HuH-7.5 (cell line): ENCODE measurements at places on chromosomes 12 and 14.

DNA sequence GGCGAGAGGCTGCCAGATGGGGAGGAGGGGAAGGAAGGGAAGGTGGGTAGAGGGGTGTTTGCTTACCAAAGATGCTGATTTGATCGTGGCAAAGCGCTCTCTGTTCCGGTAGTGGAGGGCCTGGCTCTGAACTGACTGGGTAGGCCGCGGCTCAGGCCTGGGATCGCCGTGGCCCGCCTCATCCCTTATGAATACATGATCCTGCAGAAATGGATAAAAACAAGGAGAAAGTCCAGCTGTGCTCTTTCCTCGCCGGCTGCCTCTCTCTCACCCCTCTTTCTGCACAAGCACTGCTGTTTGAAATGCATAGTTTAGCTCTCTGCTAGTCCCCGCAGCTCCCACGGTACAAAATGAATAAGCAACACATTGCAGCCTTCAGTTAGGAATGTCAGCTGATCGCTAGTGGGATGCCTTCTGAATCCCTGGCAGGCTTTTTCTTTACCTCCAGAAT lies 53.8 kb downstream of the PEBP1 start:
- no peak for DNase-seq

- DNase-seq, result no peak
Measured at GRCh38 chr12:124862768-124863415, 772 bp downstream of the SCARB1 start.

DNA sequence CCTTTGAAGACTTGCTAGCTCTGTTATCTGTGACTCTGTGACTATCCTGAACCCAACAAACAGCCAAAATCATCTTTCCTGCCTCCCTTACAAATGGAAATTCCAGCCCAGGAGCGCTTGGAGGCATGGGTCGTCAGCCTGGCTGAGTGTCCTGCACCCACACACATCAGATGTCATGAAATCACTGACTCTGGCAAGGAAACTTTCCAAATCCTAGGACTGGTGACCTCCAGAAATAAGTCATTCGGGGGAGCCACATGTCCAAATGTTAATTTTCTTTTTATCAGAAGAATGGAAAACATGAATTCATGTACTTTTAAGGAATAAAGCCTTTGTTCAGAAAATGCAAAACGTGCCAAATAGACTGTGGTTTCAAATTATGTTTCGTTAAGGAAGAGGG lies 96.3 kb upstream of the EVL start:
- DNase-seq, result no peak

DNA sequence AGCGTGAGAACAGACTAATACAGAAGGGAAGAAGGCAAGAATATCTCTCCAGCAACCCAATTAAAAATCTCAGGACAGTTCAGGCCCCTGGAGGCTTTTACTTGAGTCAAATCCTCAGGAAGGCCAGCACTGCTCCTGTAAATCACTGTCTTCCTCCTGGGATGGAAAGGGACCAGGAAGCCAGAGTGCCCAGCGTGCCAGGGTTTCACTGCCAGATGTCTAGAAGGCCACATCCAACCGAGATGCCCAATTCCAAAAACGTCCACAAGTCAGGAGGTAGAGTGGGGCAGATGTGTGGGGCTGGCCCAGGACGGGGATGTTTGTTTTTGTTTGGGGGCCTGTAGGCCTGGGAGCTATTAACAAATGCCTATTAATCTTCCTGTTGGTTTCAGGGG lies 332.0 kb downstream of the MED13L start:
- DNase-seq, result no peak

GRCh38 chr12:68482660-68483059 lies 128.0 kb upstream of the RAP1B start:
- DNase-seq, result no peak

DNA sequence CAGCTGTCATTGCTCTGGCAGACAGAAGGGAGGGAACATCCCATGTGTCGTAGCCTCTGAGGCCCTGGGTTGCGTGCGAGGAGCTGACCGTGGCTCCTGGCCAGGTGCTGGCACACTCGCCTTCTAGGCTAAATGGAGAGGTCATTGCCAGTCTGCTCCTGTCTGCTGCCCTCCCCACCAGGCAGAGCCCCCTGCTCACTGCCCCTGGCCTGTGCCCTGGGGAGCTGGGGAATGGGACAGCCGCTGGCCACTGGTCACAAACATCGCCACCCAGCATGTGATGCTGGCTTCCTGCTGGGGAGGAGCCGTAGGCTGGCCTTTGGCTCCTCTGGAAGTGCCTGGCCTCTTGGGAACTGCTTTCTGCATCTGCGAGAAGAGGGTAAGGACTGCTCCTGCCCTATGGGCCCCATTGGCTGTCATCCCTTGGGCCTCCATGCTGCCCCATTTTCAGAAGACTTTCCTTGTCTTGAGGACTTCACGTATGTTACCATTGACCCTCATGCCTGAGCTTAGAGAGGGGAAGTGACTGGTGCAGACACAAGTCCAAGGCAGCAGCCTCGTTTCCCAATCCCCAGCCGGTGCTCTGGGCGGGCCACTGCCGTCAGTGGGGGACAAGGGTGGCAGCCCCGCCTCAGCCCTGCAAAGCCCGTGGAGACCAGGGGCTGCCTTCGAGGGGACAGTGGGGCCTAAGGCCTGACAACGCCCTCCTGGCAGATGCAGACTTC lies 2.0 kb upstream of the TNFAIP2 start:
- DNase-seq, result no peak

DNA sequence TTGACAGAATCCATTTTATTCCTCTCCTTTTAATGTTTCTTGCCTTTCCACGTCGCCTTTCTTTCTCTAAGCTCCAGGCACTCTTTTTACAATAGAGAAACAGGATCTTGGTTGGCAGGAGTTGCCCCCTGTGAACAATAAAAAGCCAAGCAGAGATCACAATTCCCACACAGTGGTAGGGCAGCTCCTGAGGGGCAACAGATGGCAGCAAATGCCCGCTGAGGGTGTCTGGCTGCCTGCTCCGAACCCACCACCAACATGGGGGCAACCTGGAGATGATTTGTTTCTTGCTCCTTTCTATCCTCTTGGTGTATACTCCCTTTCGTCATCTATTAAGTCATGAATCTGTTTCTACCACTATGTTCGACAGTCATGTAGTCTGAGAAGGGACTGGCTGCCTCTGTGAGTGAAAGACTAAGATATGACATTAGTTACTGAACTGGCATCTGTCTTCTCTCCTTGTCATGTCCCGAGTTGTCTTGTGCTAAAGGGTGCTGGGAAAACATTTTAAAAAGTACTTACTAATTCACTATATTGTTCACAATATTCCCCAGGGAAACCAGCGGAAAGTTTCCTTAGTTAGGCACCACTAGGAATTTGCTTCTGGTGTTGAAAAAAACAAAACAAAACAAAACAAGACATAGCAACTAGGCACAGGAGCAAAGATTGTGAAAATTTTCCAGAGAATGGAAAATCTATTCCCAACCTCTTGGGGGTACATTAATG lies 170.1 kb downstream of the STXBP6 start:
- no peak for DNase-seq

- no peak for DNase-seq
Measured at GRCh38 chr12:121611306-121611705, 15.0 kb upstream of the ORAI1 start.

DNA sequence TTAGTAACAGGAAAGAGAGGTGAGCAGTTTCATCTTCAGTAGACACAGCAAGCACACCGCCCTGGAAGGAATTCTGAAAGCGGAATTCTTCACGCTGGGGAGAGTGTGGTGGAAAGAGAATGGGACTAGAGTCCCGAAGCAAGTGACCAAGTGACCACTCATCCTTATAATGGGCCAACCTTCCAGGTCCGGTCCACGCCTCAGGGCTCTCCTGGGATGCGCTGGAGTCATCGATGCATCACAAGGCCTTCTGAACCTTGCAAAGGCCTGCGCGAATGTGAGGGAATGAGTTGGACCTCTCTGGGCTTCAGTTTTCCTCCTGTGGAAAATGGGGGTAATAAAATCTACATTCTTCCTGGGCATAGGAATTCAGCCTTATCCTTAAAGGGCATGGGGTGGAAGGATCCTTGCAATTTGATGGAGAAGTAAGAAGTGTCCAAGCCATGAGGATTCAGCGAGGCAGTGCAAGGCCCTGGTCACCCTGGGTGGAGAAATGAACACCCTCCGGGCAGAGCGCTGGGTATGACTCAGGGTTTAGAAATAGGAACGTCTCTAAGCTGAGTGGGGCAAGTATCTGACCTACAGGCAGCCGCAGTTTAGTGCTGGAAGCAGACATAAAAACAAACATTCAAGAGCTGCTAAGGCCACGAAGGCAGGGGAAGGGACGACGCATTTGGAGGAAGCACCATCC lies 97.7 kb downstream of the SETD3 start:
- DNase-seq, result no peak

- DNase-seq, result no peak
Measured at GRCh38 chr12:11986165-11986564, 84.6 kb upstream of the BCL2L14 start.

DNA sequence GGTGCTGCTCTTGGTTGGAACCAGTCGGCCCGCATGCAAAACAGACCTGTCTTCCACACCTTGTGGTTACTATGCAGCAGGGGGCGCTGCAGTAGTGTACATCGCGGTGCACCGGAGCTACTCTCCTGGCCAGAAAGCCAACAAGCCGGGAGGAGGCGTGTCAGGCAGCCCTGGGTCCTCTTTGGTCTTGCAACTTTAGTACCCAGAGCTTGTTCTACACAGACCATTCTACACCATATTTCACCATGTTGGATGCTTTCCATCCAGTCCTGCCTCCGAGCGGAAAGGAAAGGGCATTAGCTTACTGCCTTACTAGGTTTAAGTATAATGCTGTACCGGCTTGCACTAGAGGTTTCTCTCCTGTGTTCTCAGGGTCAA lies 927 bp upstream of the TMTC2 start:
- DNase-seq, result peak; percentile 61

DNA sequence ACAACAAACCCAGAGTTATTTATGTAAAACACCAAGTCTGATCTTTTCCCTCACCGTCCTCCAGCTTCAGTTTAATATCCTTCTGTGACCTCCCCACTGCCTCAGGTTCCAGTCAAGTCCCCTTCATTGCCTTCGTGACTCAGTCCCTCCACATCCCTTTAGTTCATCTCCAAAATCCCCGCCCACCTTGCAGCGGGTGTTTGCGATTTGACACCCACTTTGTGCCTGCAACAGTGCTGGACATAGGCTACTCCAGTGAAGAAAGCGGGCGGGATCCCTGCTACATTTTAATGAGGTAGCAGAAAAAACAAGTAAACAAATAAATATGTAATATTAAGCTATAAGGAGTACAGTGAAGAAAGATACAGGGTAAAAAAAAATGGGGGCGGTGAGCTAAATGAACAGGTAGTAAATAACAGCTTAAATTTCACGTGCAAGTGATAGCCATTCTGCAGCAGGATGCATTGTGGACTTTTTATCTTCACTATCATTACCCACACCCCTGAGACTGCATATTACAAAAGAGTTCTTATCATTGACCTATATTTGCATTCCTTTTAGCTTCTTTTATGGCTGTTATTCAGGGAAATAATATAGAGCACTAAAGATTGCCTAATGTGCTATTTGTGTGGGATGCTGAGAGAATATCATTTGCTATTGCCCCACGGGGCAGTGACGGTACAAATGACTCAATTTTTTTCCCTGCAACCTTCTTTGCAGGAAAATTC lies 222.8 kb upstream of the NUDT4 start:
- DNase-seq, result no peak

GRCh38 chr12:144650-145284 lies 69.2 kb downstream of the SLC6A12 start:
- DNase-seq, result no peak

GRCh38 chr14:27223906-27224305 lies 626.1 kb upstream of the NOVA1 start:
- no peak for DNase-seq

GRCh38 chr12:30357766-30358490 lies 337.7 kb downstream of the IPO8 start:
- DNase-seq, result no peak

GRCh38 chr12:111429828-111430432 lies 24.2 kb downstream of the SH2B3 start:
- no peak for DNase-seq

GRCh38 chr12:108478611-108479206 lies 36.4 kb upstream of the FICD start:
- DNase-seq, result no peak

GRCh38 chr12:90575995-90576394 lies 379.0 kb downstream of the CCER1 start:
- no peak for DNase-seq

GRCh38 chr14:58465421-58465820 lies 37.9 kb downstream of the KIAA0586 start:
- DNase-seq, result peak; percentile 16

GRCh38 chr14:72742838-72743195 lies 151.1 kb downstream of the DPF3 start:
- no peak for DNase-seq

DNA sequence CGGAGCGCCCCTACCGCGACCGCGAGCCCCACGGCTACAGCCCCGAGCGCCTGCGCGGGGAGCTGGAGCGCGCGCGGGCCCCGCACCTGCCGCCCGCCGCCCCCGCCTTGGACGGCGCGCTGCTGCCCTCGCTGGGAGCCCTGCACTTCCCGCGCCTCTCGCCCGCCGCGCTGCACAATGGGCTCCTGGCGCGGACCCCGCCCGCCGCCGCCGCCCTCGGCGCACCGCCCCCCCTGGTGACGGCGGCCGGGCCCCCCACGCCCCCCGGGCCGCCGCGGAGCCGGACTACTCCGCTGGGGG lies 27.0 kb downstream of the LRCOL1 start:
- no peak for DNase-seq

DNA sequence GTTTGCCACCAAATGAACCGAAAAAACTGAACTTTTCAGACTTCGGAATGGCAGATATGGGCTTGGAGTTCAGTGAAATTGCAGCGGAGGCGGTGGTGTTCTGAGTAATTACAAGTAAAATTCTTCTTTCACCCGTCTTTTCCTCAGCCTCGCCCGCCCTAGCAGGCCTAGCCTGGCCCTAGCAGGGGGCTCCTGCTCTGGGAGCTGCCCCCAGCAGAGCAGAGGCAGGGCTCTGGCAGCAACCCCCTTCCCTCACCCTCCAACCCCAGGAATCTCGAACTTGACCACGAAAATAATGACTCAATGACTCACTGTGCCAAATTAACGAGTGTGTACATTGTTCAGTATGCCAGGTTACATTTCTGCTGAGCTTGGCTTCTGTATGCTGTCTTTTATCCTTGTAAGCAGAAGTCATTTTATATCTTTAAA lies 1.1 kb downstream of the PAPLN start:
- DNase-seq, result peak; percentile 51

GRCh38 chr12:29992366-29992765 lies 208.6 kb upstream of the TMTC1 start:
- no peak for DNase-seq

DNA sequence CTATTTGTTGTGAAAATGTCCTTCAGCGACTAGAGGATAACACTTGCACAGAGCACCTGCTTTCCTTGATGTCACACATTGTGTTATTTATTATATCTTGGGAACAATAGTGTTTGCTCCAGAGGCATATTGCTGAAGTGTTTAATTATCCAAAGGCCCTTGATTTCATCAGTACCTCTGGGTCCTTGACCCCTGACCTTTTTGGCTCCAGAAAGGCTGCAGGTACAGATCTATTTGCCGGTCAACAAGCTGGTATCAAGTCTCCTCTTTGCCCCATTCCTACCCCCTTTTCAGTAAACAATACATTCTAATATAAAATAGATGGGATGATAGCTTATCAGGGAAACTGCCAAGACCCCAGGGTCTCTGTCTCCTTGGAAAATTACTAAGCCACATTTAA lies 206.8 kb downstream of the DACT1 start:
- DNase-seq, result no peak

GRCh38 chr12:132834181-132834711 lies 5.6 kb upstream of the GOLGA3 start:
- no peak for DNase-seq
